Stimulated activated CD4-positive, alpha-beta T cell treated with anti-CD3 and anti-CD28 coated beads, Interleukin-4, amount 100 ng/mL, for 1 hour (primary cell): ENCODE measurements at places on chromosomes 11 and 22.

GRCh38 chr11:47413908-47414684 is 5.7 kb downstream of the SLC39A13 start:
- DNase-seq = no peak

DNA sequence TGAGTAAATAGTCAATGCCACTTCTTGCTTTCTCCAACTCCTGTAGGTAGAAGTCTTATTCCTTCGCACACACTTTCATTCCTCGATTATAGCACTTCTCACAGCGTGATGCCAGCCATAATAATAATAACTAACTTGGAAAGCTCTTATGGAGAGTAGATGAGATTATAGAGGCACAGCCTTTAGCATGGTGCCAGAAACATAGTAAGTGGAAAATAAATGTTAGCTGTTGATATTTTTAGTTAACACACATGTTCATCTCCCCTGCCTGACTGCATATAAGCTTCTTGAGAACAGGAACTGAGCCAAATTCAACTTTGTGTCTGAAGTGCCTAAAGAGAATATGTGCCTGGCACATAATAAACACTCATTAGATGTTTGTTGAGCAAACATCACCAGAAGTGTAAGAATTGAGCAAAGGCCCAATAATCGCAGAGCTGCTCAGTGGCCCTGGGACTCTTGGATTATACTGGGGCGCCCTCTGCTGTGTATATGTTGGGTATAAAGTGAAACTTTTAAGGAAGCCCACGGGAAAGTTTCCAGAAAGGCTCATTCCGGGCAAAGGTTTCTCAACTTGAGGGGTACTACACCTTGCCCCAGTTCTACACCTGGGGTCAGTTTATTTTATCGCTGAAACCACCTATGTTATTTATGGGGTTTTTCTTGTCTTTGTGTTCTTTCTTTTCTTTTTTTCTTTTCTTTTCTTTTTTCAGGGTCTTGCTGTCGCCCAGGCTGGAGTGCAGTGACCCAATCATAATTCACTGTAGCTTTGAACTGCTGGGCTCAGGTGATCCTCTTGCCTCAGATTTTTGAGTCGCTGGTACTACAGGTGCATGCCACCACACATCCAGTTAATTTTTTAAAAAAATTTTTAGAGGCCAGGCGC is 22.3 kb downstream of the SLN start:
- DNase-seq = peak; percentile 52

DNA sequence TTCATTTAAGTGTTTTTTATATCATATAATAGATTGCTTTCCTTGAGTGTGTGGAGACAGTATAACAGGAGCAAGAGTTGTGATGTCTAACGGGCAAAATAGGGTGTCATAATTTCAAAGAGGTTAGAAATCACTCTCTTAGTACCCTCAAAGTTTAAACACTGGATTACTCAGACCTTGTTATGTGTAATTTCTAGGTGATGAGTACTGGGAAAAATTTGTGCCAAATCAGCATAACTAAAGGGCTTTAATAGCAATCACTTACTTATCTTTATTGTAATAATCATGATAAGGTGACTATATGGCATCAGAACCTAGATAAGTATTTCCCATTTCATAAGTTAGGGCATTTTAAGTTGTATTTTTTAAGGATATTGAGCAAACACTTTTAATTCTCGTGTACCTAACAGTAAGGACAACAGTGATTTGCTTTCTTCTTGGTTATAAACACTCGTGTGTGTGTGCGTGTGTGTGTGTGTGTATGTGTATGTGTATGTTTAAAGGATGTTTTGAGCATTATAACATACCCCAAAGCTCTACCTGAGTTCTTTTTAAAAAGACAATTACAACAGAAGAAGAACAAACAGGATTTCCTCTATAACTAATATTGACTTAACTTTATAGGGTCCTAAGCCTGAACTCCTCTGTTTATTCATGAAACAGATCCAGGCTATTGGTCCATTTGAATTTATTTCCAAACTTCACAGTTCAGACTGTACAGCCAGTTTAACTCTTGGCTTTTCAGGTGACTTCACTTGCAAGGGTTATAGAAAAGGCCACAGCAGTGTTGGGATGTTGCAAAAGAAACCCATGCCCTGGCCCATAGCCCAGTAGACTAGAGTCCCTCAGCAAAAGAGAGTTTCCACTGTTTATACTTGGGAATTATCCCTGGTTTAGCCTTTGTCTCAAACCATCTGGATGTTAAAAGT is 23.7 kb upstream of the PDE3B start:
- no peak for DNase-seq

- DNase-seq = no peak
Observed at GRCh38 chr11:121587182-121587581, 134.4 kb upstream of the SORL1-AS1 start.

DNA sequence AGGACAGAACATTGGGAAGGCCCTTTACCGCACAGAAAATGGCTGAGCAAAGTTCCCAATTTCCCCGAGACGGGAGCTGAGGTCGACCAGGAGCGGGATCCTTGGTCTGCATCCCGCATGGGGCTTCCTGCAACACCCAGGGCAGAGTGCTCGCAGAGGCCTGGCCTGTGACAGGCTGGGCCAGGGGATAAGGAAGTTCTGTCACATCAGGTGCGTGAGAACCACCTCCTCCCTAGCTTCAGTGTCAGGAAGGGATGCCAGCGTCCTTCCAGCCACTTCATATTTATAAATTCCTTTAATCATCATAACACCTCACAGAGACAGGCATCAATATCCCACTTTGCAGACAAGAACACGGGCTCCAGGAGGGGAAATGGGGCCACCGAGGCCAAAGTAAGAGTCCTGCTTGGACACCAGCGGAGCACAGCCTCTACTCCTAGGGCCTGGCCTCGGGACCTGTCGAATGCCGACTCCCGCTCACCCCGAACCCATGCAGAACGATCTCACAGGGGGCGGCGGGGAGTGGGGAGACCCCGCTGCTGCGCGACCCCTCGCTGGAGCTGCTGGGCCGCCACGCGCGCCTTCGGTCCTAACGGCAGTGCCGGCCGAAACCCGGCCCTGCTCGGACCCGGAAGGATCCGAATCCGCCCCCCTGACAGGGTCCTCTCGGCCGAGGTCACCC is 532 bp downstream of the BET1L start:
- DNase-seq = no peak

- DNase-seq = no peak
Observed at GRCh38 chr11:130125638-130126037, 33.9 kb upstream of the ST14 start.

GRCh38 chr11:11454671-11455223 is 101.7 kb upstream of the CSNK2A3 start:
- no peak for DNase-seq
